ENCODE measurements at places on chromosomes 6 and 20.
A peak's percentile ranks its signal among the peaks of the same experiment; 100 is the strongest.

DNA sequence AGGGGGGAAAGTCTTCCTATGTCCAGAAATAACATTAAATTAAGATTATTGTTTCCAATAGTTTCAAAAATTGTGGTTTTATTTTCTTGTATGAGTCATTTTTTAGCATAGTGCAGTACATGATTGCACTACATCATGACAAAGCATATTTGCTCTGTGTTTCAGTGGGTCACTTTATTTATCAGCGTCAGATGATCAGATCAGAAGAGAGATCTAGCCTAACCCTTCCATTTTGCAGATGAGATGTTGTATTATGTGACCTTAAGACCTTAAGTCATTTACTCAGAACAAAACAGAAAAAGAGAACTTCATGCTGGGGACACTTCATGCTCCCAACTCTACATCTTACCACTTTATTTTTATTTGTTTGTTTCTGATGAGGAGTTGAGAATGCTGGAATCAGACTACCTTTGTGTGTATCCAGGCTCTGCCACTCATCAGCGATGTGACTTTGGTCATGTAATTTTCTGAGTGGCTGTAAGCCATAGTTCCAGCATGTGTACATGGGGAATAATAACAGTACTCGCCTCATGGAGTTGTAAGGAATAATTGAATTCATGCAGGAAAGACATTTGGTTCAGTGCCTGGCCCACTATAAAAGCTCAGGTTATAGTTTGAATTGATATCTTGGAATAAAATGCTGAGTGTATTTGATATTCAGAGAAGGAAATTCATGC is 13.5 kb downstream of the EYA4 start:
- no peak for DNase-seq

- DNase-seq, result no peak
Observed at GRCh38 chr20:62050166-62051120, 15.2 kb downstream of the TAF4 start.

- no peak for DNase-seq
Observed at GRCh38 chr6:81054036-81054435, 698.4 kb downstream of the TENT5A start.

- no peak for DNase-seq
Observed at GRCh38 chr20:25281541-25281991, 33.7 kb downstream of the PYGB start.

DNA sequence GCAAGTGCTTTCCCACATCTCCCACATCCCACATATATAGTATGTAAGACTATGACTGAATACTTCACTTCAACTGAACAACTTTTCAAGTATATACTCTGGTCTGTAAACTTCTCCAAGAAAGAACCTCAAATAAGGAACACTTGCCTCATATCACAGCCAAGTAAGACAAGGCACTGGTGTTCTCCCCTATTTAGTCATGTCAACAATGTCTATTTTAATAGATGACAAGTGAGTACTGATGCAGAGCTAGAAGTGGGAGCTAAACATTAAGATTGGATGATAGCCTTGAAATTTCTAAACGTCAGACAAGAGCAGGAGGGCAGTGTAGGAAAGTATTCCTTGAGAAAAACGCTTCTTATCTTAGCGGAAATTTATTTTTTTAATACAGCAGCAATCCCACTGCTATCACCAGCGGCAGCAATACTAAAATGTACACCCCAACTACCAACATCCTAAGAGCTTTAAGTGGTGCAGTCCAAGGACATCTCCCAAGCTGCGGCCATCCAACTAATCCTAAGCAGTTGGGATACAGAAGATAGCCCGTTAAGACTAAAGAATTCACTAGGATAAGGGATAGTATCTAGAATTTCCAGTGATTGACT is 29.3 kb downstream of the DST start:
- DNase-seq, result no peak

- DNase-seq, result no peak
Observed at GRCh38 chr6:151338651-151339200, 52.6 kb downstream of the ZBTB2 start.

- peak; percentile 76 for DNase-seq
Observed at GRCh38 chr6:109458774-109459531, 3.4 kb upstream of the MICAL1 start.

- DNase-seq, result no peak
Observed at GRCh38 chr20:10752206-10752605, 78.4 kb upstream of the JAG1 start.

- no peak for DNase-seq
Observed at GRCh38 chr6:126131246-126131645, 144.9 kb downstream of the TRMT11 start.

- no peak for DNase-seq
Observed at GRCh38 chr20:43948455-43948854, 33.8 kb downstream of the TOX2 start.

DNA sequence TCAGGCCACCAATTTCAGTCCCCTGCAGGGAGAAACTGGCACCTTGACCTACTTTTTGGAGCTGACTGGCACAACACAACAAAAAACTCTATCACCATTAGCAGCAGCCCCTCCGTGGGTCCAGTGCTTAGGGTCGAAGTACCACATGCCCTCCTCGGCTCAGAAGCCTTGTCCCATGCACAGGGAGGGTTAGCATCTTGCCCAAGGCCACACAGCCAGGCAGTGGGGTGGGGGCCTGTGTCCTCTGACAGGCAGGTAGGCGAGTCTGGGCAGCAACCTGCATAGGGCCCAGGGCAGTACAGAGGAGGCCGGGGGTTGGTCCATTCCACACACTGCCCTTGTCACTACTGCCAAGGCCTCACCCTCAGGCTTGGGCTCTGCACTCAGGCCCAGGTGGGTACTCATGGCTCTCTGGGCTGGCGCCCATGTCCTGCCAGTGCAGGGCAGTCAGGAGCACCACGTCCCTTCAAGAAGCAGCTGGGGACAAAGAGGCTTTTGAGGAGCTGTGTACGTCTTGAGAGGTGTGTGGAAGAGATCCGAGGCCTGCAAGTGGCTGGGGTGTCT is 53.6 kb downstream of the PYGB start:
- DNase-seq, result no peak

DNA sequence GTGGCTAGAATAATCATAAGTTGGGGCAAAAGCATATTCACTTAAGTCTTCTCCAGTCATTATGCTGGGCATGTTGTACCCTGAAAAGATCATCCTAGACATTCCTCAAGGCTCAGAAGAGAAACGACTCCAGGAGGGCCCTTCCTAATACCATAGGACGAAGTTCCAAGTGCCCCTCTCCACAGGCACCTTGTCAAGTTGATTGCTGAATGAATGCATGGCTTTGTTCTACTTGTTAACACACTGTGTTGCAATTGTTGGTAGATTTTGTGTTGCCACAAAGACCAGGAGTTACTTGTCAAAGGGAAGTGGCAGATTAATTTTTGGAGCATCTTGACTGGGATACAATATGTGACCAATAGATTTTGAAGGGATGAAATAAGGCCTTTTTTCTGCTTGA is 194.3 kb upstream of the SMLR1 start:
- DNase-seq, result no peak

- DNase-seq, result no peak
Observed at GRCh38 chr6:96651816-96652215, 88.9 kb downstream of the FHL5 start.

DNA sequence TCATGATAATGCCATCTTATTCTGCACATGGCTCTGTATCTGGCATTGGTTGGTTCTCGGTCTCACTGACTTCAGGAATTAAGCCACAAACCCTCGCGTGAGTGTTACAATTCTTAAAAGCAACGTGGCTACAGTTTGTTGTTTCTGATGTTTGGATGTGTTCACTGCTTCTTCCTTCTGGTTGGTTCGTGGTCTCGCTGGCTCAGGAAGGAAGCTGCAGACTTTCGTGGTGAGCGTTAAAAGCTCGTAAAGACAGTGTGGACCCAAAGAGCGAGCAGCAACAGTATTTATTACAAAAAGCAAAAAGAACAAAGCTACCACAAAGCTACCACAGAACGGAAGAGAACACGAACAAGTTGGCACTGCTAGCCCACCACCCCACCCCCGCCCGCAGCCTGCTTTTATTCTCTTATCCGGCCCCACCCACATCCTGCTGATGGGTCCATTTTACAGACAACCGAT is 51.1 kb downstream of the MYLIP start:
- no peak for DNase-seq

- DNase-seq, result no peak
Observed at GRCh38 chr6:45933855-45934254, 81.8 kb downstream of the CLIC5 start.

DNA sequence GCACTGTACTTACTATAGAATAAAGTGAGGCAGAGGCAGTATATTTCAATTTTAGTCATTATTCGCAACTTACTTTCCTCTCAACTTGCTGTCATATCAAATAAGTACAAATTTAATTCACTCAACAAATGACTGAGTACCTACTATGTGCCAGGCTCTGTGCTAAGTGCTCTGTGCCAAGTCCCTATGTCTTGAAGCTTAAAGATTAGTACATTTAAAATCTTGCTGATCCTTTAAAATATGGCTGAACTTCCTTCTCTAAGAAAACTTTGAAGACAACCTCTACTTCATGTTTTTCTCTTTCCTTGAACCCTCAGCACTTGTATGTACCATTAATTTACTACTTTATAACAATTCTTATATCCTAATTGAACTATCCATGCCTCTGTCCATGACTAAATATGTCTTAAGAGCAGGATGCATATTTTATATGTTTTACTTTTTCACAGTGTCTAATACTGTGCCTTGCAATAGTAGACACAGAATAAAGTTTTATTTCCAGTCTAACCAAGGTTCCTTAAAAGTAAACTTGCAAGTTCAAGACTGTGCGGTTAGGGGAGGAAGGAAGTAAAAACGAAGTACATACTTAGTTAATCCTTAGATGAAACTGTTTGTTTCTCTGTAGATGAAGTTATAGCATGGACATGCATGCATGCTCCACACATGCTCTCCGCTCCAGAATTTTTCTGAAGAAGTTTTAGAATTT is 10.0 kb upstream of the LATS1 start:
- peak; percentile 37 for DNase-seq

DNA sequence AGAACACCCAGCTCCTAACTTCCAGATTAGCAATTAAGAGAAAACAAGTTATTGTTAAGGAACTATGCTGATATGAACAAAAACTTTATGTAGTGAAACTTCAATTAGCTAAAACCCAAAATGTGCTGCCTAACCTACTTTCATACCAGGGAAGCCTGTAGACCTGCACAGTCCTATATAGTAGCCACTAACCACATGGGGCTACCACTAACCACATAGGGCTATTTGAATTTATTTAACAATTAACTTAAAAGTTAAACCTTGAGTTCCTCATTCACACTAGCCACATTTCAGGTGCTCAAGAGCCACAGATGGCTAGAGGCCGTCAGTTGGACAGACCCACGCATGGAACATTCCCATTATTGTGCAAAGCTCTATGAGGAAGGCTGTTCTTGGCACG is 72.4 kb upstream of the LAMP5 start:
- no peak for DNase-seq

DNA sequence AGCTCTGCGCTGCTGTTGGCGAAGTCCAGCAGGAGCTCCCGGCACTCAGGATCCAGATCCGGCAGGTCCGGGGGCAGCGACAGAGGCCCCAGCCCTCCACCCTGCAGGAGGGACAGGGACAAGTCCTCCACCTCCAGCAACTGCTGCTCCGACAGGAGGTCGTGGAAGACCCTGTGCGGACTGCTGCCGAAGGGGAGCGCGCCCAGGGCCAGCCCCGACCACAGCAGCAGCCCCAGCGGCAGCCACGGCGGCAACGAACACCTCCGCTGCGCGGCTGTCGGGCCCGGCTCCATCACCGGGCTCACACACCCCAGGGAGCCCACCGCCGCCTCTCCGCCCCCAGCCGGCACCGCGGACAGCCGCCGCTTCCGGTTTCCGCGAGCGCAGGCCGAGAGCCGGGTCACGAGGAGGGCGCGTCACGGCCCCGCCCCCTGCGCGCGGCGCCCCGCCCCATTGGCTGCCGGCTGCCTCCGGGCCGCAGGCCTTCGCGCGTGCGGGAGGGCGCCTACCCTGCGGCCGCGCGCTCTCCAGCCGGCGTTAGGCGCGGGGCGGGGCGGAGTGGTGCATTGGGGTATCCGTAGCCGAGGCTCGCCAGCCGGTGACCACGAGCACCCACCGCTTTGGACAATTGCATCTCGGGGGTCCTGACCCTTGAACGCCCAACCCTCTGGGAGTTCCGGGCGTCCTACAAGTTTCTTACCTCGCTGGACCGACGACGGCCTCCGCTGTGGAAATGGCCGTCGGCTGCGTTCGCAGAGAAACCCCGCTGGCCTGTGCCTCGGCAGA is at the start of gene OSTM1:
TSS of gene OSTM1 (minus strand) at position 383 of the 786 bp plus-strand sequence. CDS start at position 293, 90 bp downstream.
- DNase-seq, result peak; percentile 79

DNA sequence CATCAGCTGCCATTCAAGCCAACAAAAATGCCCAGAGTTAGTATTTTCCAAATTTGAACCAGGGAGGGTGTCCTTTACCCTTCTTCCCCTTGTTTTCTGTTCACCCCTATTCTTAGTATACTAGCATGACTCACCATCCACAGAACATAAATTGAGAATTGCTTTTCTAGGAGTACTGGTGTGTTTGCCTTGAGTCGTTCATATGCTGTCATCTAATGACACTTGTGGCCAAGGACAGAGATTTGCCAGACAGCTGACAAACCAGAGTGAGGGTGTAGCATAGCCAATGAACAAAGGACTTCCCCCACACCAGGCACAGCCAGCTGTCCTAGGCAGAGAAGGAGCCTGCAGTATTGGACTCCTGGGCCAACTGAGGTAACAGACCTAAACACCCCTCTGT is 62.2 kb downstream of the FILIP1 start:
- peak; percentile 9 for DNase-seq

GRCh38 chr6:150208611-150209352 is 65.9 kb downstream of the PPP1R14C start:
- DNase-seq, result no peak

GRCh38 chr20:5657190-5657875 is 92.9 kb upstream of the SHLD1 start:
- peak; percentile 79 for DNase-seq

DNA sequence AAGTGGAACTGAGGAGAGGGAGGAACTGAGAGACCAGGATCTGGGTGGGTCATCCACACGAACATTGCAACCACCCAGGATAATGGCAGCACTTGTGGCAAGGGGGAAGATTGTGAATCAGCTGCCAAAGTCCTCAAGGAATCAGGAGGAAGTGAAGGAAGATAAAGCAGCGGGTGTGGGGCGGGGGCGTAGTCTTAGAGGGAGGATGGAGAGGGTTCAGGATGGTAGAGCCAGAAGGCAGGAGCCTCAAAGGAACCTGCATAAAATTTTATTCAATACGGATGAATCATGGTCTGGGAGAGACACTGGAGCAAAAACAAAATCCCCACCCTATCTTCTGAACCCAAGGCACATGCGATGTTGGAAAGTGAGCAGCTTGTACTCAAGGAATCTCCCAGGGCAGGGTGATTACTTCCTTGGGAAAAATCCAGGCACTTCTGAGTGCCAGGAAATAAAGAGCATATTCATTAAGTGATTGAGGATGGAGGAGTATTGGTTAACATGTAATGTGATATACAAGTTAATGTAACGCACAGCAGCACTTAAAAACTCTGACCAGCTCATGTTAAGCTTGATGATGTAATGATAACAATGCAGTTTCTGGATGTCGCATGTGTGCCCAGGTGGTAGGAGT is 82.0 kb upstream of the B3GAT2 start:
- no peak for DNase-seq

- no peak for DNase-seq
Observed at GRCh38 chr20:63531686-63532448, 5.3 kb downstream of the PTK6 start.

All from pons (tissue), 1 donor.